CD4-positive, alpha-beta T cell treated with Interleukin-2 at 100 ng/mL for 4 hours (primary cell): ENCODE measurements at places on chromosomes 7 and 10.

DNA sequence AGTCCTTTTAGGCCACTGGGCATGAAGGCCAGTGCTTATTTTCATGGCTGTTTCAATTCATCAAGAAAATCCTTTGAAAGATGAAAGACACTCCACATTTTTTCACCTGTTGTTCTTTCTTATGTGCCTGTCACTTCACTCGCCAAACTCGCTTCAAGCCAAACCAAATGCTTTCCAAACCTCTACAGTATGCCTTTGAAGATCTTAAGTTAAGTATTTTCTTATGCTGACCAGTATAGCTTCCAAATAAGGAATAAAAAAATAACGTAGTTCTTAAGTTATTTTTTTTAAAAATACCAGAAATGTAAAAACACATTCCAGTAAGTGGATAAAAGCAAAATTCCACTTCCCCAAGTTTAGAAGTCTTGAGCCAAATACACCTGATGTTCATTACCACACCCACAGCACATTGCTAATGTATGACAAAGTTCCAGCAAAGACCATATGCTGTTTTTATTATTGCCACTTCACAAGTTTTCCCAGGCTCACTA is 186.1 kb downstream of the MTERF1 start:
- DNase-seq = no peak

GRCh38 chr10:1715821-1716220 is 21.5 kb downstream of the ADARB2 start:
- DNase-seq = no peak

DNA sequence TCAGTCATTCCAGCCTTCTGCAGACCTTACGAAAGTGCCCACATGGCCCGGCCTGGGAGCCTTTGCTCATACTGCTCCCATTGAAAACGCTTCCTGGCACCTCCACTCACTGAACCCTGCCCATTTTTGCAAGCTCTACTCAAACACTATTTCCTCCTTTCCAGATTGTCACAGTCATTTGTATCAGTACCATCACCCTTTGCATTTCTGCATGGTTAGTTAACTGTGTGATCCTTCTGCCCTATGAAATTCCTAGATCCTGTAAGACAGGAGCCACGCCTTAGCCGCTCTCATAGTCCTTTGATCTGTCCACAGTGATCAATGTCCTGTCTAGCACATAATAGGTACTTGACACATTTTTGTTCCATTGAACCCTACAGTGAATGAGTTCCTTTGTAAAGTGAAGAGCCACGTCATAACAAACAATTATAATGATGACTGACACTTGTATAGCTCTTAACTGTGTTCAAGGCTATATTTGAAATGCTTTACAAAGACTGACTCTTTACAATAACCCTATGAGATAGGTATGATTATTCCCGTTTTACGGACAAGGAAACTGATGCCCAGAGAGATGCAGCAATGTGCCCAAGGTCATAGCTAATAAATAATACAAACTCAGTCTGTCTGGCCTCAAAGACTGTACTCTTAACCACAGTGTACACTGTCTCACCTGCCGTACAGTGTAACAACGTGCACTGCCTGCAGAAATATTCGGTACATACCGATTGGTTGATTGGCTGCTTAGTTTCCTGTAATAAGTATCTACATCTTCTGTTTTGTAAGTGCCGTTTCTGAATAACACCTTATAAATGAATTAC is 16.6 kb upstream of the ITIH2 start:
- DNase-seq = no peak

DNA sequence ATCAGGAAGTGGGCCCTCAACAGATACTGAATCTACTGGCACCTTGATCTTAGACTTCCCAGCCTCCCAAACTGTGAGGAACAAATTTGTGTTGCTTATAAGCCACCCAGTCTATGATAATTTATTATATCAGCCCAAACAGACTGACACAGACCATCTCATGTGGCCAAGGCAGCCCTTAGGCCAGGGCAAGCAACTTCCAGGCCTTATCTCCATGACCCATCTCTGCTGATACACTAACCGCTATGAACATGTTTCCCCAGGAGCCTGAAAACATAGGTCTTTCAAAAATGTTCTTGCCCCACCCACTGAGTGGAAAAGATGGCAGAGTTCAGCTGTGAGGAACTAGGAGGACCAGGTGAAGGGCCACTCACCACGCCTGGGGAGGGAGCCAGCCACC is 3.2 kb upstream of the BLOC1S2 start:
- DNase-seq = no peak

GRCh38 chr7:101088069-101088425 is 2.8 kb downstream of the TRIM56 start:
- DNase-seq = no peak

DNA sequence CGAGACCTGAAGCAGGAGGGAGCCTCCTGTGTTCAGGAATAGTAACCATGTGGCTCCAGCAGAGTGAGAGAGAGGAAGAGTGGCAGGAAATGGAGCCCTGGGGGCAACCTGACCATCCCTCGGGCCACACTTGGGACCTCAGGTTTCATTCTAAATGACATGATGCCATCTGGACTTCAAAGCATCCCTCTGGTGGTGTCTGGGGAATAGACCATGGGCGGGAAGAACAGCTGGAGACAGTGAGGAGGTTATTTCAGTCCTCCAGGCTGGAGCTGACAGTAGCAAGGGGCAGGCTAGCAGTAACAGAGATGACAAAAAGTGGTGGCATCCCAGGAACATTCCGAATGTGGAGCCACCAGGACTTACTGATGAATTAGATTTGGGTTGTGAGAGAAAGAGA is 44.8 kb downstream of the AKR1B1 start:
- DNase-seq = no peak

GRCh38 chr10:70234668-70235447 is 1.6 kb upstream of the PPA1 start:
- no peak for DNase-seq

DNA sequence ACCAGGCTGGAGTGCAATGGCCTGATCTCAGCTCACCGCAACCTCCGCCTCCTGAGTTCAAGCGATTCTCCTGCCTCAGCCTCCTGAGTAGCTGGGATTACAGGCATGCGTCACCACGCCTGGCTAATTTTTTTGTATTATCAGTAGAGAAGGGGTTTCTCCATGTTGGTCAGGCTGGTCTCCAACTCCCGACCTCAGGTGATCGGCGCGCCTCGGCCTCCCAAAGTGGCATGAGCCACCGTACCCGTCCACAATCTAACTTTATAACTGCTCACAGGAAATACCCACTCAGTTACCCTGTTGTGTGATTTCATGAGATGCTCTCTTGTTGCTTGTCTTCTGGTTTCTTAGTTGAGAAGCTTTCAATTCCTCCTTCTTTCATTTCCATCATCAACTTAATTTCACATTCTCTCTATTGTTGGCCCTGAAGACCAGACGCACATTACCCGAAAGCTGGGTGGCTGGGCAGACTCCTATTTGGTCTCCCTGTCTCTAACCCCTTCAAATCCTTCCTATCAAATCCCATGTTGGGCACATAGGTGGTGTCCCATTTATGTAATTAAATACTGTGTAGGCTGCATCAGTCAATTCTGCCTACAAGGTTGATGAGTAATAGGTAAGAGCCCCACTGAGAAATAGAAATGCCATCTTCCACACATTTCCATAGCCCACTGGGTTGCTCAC is 1.1 kb upstream of the GSTO2 start:
- no peak for DNase-seq

DNA sequence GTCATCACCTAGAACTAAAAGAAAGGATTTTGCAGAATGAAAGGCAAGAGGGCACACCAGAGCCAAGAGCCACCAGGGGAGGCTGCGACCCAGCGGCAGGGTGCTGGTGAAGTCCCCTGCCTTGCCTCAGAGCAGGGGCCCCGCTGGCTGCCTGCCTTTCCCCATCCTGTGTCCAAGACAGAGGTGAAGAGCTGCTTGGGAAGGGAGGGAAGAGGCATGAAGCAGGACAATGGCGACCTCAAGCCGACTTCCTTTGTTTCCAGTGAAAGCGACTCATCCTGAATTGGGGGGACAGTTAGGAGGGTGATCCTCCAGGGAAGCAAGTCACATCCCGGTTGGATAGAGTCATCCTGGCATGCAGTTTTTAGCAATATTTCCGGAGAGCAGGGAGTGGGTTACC is 255.5 kb upstream of the YAE1 start:
- no peak for DNase-seq

DNA sequence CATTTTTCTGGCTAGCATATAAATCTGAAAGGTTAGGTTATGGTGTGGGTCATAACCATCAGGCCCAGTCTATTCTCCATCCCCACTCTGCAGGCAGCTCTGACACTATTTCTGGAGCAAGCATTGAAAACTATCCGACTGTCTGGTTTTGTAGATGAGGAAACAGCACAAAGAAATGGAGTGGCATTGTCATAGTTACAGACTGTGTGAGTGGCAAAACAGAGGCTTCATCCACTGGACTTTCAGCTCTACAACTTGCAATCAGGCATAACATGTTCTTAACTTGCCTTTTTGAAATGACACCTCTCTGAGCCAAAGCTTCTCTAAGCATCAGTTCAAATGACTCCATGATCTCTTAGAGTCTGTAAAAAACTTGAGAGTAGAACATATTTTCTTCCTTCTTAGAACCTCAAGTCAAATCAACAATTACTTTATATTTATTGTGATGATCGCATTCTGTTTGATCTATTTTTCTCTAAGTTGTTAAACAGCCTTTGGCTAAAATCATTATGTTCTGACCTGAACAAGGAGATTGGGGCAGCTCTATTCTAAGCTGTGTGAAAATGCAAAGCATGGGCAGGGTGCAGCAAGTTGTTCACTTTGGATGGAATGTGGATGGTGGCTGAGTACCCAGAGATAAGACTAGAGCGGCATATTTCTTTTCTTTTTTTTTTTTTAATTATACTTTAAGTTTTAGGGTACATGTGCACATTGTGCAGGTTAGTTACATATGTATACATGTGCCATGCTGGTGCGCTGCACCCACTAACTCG is 68.5 kb downstream of the LRRC4 start:
- DNase-seq = no peak

DNA sequence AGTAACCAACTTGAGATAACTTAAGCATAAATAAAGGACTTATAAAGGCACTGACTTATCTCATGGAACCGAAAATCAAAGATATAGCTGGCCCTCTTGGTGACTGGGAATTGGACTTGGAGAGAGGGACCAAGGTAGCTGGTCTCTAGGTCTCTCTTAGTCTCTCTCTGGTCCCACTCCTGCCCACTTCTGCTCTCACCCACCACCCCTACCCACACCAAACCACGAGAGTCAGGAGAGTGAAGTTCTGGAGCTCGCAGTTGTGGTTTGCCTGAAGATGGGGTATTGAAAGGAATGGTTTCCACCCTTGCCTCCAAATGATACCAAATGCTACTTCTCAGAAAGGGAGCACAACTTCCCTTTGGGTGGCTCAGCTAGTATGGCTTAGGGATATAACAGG is 216.3 kb downstream of the LRMDA start:
- DNase-seq = no peak

DNA sequence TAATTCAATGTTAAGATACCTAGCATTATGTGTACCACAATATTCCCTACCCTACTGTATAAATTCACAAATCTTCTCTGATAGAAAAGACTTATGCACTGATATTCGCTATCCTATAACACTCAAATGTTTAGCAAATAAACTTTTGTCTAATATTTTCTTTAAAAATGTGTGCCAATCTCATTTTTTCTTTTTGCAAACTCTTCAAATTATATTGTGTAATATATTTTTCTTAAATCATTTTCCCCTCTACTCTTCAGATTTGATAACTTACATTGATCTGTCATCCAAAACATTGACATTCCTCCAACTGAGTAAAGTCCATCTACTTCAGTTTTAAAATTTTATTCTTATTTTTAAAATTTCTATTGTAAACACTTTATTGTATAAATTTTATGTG is 240.2 kb upstream of the CNTNAP2 start:
- DNase-seq = no peak

- no peak for DNase-seq
Measured at GRCh38 chr7:38274486-38274885, 1.1 kb upstream of the TARP start.

GRCh38 chr10:43375401-43376020 is 4.1 kb downstream of the FXYD4 start:
- DNase-seq = no peak

GRCh38 chr10:14838582-14839304 is 637 bp downstream of the HSPA14 start:
- DNase-seq = peak; percentile 2

GRCh38 chr7:26213807-26214515 is 12.4 kb downstream of the CBX3 start:
- no peak for DNase-seq

DNA sequence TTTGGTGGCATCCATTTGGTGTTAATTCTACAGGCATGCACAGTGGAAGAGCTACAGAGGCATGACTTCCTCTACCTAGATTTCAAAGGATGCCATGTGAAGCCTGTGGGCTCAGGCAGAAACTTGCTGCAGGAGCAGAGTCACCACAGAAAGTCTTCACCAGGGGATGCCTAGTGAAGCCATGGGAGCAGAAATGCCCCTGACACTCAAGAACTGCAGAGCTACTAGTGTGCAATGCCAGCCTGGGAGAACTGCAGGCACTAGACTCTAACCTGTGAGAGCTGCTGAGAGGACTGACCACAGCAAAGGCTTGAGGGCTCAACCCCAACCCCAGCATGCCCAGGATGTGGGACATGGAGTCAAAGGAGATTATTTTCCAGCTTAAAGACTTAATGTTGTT is 3.9 kb downstream of the OR9A2 start:
- no peak for DNase-seq

- DNase-seq = no peak
Measured at GRCh38 chr10:59517996-59518395, 155.6 kb upstream of the FAM13C start.

DNA sequence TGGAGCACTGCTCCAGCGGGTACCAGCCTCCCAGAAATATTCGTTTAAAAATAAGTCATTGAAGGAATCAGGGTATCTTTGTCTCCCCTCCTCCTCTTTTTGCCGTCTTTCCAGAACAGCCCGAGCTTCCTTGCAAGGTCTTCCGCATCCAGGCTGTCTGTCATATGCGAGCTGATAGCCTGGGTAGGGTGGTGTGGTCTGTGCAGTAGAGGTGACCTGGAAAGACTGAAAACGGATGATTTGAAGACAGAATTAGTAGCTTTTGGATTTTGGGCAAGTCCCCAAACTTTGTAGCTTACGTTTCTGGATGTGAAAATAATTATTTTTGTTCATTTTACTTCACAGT is 480 bp downstream of the VPS50 start:
- peak; percentile 3 for DNase-seq

DNA sequence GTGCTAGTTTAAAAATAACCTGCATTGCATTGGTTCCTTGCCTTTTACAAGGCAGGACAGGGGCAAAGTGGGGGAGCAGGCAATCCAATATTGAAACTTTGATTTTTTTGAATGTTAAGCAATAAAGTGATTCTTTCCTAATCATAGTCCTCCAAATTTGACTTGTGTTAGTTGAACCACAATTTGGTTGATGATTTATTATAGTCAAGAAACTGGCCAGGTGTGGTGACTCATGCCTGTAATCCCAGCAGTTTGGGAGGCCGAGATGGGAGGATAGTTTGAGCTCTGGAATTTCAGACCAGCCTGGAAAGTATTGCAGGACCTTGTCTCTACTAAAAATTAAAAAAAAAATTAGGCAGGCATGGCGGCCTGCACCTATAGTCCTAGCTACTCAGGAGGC is 27.9 kb upstream of the ABLIM1 start:
- DNase-seq = no peak
